ENCODE measurements at places on chromosomes 12 and 14.

DNA sequence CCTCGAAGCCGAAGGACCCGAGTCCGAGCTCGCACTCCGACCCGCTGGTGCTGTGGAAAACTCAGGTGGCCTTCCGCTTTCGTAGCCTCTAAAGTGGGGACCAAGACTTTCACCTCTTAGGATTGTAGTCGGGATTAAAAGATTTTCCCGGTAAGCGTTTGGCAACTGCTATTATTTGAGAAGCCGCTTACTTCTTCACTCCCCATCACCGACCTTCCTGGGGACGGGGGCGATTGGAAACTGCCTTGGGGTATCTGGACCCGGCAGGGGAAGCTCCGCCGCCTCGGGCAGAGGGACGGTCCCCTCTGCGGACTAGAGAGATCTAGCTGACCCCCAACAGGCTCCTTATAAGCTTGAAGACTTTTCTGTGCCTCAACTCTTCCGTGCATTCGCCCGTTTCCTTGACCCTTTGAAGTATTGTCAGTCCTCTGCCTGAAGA lies 659 bp downstream of the TRAFD1 start:
- DNase-seq, result no peak

- no peak for DNase-seq
Measured at GRCh38 chr12:117228239-117228638, 38.0 kb upstream of the FBXO21 start.

DNA sequence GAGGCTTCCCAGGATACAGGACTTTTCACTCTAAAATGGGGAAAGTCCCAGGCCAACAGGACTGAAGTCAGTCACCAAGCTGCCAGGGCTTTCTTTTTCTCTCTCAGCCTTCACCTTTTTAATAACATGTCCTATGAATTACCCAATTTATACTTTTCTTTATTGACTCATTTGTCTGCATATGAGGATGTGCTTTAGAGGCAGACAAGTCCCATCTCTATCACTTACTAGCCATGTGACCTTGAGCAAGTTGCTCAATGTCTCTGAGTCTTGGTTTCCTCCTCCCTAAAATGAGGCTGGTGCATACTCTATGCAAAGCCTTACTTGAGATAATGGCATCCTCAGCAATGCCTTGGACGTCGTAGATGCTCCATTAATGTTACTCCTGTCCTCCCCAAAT lies 98.1 kb upstream of the TMPO start:
- DNase-seq, result no peak

DNA sequence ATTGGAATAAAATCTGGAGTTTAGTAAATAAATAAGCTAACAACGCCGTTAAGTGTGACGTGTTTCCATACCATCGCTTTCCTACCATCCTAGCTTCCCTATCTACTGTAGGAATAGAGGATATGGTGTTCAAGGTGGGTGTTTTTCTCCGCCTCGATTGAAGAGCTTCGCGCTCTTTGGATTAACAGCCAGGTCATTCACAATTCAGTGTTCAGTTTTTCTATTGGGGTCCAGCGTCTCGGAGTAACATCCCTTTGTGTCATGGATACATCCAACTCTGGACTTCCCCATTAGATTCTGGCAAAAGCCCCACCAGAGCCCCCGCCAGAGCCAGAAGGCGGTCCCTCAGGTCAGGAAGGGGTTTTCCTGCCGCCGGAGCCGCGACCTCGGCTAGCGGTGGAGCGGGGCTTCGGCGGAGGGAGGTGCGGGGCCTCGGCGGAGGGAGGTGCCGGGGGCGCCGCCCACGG lies 1.2 kb upstream of the SRGAP1 start:
- DNase-seq, result no peak

DNA sequence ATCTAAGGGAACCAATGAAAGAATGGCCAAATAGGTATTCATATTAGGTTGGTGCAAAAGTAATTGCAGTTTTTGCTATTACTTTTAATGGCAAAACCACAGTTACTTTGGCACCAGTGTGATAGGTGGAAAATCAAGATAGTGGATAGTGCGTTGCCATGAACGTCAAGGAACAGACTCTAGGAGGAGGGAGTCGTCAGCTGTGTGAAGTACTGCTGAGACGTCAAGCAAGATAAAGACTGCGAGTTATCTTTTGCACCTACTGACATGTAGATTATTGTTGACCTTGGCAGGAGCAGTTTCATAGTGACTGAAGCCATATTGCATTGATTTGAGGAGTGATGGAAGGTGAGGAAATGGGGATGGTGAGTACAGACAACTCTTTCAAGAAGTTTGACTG lies 8.3 kb downstream of the YLPM1 start:
- DNase-seq, result no peak

Measured in NCI-H2029 treated with DMSO at 0.1 percent for 48 hours (cell line).